ENCODE measurements at places on chromosomes 4 and X.

DNA sequence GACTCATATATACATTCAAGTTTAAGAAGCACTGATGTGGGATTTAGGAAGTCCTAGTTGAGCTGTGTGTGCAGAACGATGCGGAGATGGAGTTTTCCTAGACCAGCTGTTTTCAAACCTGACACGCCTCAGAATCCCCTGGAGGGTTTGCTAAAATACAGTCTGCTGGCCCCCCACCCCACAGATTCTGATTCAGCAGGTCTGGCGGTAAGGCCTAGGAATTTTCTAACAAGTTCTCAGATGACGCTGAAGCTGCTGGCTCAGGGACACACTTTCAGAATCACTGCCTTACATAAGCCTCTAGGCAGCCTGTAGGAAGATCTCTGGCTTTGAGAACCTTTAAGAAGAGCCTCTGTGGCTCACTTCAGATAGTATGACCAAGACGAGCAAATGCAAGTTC, 73.1 kb downstream of the PHEX start:
- DNase-seq: no peak

DNA sequence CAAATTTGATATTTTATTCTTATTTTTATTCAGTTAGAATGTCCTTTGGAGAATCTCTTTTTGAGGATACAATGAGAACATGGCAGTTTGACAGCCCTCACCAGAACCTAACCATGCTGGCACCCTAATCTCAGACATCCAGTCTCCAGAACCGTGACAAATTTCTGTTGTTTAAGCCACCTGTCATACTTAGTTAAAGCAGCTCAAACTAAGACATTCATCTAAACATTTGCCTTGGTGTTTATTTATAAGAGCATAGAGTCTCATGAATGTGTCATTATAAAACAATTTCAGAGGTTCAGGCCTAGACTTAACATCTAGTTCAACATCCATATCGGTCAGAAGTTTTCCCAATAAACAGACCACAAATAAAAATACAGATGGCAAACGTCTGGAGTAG, 125.1 kb upstream of the FUNDC1 start:
- no peak for DNase-seq

DNA sequence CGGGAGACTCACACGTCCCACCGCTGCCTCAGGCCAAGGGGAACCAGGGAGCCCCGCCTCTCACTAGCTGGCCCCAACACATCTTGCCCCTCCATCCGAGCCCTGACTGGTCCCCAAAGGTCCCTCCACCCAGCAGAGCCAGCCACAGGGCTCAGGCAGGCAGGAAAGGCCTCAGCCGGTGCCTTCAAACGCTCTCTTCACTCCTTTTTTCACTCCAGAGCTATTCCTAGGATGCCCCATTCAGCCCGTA, 1.5 kb upstream of the ARHGAP4 start:
- no peak for DNase-seq

GRCh38 chr4:150152766-150153165, 74.5 kb downstream of the DCLK2 start:
- no peak for DNase-seq

DNA sequence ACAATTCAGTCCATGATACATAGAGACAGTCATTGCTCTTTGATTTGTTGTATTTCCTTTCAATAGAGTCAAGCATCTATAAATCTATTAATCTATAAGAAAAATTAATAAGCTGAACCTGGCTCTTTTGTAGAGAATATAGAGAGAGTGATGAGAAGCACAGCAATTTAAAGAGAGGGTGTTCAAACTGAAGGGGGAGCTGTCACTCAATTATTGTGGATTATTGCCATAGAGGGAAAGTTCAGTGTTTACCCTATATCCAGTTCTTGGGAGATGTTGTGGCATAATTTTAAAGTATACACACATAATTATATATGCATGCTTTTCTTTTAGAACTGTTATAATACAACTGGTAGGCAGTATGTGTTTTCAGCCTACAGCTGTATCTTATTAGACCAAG, 1469.0 kb upstream of the PABPC4L start:
- no peak for DNase-seq

- DNase-seq: no peak
Measured at GRCh38 chr4:56791316-56791715, 30.2 kb downstream of the SPINK2 start.

DNA sequence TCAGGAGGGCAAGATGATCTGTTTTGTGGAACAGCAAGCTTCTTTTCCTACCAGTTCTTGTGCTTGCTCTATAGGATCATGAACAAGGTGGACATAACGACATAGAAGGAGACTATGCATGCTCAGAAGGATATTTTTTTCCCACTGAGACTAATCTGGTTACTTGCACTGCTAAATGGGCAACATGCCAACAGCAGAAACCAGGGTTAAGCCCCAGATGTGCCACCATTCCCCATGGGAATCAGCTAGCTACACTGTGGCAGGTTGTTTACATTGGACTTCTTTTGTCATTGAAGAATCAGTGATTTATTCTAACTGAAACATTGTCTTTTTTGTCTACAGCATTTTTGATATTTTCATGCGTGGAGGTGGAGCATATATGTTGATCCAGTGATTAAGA, 165.6 kb downstream of the C4orf33 start:
- no peak for DNase-seq

- no peak for DNase-seq
Measured at GRCh38 chrX:104309169-104309568, 54.4 kb upstream of the ESX1 start.

Measured in GOT3 (cell line).